Cerebellar nuclear complex (tissue), 1 donor: ENCODE measurements at places on chromosomes 5 and 9.

GRCh38 chr9:69519470-69520240 is 152.5 kb downstream of the APBA1 start:
- DNase-seq, result no peak

- DNase-seq, result no peak
Measured at GRCh38 chr5:154371687-154372086, 74.1 kb upstream of the SAP30L start.

- no peak for DNase-seq
Measured at GRCh38 chr9:121182101-121182836, 19.4 kb downstream of the RAB14 start.

- no peak for DNase-seq
Measured at GRCh38 chr5:158976035-158976434, 123.7 kb downstream of the EBF1 start.

DNA sequence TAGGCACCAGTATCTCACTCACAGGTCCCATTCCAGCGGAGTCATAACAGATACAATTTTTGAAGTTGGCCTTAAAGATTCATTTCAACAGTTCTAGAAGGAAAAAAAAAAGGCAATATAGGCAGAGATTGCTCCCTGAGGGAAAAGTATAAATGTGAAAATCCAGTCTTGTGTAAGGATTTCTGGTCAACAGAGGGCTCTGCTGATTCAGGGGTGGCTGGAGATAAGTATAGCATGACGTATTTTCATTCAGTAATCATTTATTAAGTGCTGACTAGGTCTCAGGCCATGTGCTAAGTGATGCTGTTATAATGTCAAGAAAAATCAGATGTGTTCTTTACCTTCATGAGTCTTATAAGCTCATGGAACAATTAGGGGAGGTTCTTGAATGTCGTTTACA is 377.3 kb upstream of the MEF2C start:
- DNase-seq, result no peak

DNA sequence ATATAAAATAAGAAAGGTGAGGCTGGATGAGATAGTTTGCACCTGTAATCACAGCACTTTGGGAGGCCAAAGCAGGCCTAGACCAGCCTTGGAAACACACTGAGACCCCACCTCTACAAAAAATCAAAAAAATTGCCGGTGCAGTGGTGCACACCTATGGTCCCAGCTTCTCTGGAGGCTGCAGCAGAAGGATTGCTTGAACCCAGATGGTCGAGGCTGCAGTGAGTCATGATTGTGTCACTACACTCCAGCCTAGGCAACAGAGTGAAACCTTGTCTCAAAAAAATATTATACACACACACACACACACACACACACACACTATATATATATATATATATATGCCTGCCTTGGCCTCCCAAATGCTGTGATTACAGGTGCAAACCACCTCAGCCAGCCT is 1.3 kb downstream of the SLC35D2 start:
- no peak for DNase-seq

- no peak for DNase-seq
Measured at GRCh38 chr5:93246090-93246855, 334.7 kb downstream of the NR2F1-AS1 start.

GRCh38 chr5:57608542-57608941 is 125.9 kb upstream of the ACTBL2 start:
- no peak for DNase-seq

- no peak for DNase-seq
Measured at GRCh38 chr9:38062498-38063362, 6.3 kb downstream of the SHB start.

GRCh38 chr5:167012123-167013034 is 1279.1 kb upstream of the WWC1 start:
- DNase-seq, result no peak

DNA sequence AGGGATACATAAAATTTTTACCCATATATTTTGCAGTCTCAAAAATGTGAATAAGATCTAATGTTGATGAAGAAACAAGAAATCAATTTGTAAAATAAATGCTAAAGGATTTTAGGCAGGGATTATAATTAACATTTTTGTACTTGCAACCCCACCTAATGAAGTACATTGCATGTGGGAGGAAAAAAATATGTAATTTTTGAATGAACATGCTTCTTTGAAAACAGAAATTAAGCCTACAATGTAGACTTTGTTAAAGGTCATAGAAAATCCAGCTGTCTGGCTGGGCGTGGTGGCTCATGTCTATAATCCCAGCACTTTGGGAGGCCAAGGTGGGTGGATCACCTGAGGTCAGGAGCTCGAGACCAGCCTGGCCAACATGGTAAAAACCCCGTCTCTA is 15.6 kb downstream of the SLC27A6 start:
- no peak for DNase-seq

GRCh38 chr5:112385969-112386368 is 33.1 kb downstream of the EPB41L4A start:
- no peak for DNase-seq

DNA sequence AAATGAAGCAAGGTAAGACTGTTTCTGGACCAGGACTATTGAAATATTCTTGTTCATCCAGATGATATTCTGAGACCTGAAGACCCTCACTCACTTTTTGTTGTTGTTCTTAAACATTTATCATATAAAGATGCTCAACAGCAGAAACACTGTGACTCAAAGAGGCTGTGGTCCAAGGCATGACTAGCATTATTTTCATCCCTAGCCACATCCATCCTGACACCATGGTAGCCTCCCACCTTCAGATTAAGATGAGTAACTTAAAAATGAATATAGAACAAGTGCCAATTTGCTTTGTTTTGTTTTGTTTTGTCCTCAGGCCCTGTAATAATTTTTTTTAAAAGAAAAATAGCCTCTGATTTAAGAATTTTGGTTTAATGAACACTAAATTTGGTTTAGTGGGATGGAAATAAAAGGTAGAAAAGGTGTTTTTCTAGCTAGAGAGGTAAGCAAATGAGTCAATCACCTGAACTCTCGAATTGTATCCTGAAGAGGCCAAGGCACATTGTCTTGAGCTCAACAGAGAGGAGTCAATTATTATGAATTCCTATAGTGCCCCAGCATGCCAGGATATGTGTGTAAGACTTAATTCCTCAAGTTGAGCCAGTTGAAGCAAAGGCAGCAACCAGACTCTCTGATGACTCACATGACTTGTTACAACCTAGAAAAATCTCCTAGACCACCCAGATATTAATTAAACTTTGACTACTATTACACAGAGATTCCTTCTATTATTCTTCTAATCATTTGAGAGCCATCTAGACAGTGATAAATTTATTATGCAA is 380.1 kb upstream of the TUSC1 start:
- no peak for DNase-seq

- no peak for DNase-seq
Measured at GRCh38 chr9:90722071-90722470, 79.4 kb upstream of the DIRAS2 start.

DNA sequence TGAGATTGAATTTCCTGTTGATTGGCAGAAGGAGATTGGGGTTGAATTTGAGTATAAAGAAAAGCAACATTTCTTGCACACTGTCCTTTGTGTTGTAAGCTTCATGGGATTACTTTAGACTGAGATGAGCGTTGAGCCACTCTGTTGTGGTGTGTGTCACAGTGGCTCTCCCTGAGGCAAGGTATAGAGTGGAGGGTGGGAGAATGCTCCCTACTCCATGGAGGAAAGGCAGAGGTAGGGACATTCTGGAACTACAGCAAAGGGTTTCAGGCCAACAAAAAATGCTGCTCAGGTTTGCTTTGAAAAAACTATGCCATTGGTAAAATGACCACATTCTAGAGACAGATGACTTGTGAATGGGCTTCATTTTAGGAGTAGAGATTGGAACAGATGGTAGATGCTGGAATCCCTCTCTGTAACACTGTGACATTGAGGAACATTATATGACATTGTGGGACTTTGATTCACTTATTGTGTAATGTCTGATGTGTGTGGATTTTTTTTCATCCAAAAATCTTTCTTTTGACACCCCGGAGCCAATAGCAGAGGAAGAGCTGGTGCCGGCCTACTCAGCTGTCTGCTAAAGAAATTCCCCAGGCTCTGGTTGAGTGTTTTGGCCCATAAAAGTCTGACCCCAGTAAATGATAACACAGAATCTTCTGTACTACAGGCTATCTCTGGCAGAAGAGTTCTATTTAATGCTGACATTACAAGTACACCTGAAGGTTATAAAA is 6.2 kb upstream of the CEP120 start:
- DNase-seq, result no peak

- DNase-seq, result no peak
Measured at GRCh38 chr5:68456756-68457217, 241.2 kb downstream of the PIK3R1 start.

DNA sequence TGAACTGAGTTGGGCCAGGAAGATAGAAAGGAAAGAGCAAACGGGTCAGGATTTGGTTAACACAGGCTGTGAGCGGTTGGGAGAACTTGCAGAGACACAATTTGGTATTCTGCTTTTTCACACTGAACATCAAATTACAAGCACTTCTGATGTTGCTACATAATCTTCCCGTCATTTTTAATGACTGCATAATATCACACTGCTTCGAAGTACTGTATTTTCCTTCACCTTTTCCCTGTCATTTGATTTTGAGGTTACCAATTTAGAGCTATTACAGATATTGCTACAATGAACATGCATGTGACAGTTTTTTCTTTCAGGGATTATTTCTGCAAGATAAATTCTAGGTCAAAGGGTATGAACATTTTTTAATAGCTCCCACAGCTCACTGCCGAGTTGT is 71.4 kb upstream of the CPEB4 start:
- DNase-seq, result no peak

DNA sequence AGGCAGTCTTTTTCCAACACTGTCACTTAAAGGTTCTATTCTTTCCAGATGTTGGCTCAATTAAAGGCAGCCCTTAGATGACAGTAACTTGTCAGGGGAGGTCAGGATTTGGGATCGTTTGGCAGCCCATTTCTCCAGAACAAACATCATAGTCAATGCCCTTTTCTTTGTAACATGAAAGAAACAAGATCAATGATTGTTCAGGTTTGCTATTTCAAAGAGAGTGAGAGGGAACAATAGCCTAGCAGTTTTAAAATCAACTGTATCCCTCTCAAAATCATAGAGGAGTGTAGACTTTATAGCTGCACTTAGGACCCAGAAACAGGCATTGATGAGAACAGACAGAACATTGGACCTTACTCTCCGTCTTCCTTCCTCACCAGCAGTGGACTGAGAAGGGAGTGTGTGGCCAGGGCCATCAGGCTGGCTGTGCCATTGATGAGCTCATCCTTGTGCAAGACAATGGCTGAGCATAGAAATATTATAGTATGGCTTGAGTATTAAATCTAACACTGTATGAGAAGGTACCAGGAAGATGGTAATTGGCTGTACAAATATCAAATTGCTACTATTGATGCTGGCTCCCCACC is 130.0 kb downstream of the PIP5K1B start:
- no peak for DNase-seq

- DNase-seq, result no peak
Measured at GRCh38 chr5:98109561-98110006, 663.9 kb upstream of the RGMB start.

DNA sequence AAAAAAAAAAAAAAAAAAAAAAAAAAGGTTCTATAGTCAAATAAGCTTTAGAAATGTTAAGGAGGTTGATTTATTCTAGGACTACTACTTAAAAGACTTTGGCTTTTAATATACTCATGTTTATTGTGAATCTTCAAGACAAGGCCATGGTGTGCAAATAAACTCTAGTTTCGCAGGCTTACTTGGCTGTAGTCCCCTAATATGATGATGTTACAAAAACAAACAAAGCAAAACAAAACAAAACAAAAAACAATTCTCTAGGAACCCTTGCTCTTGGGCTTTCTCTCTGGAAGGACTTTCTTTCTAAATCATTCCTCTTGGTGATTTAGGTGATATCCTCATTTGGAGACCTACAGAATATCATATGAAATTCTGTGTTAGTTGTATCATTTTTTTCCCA is 172.0 kb downstream of the GDNF start:
- DNase-seq, result no peak

DNA sequence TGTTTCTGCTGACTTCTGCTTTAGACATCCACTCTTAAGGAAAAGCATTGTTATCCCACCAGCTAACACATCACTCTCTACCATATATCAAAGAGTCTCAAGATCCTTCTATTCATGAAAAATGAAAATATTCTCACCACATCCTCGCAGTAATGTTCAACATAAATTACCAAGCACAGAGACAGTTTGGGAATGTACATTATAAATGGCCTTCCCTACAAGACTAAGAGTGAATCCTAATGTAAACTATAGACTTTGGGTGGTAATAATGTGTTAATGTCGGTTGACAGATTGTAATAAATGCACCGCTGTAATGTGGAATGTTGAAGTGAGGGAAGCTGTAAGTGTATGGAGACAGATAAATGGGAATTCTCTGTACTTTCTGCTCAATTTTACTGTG is 27.1 kb upstream of the KCNIP1 start:
- no peak for DNase-seq

GRCh38 chr9:23662320-23662719 is 163.7 kb downstream of the ELAVL2 start:
- DNase-seq, result no peak

- DNase-seq, result no peak
Measured at GRCh38 chr9:102841376-102841775, 153.8 kb upstream of the CYLC2 start.

DNA sequence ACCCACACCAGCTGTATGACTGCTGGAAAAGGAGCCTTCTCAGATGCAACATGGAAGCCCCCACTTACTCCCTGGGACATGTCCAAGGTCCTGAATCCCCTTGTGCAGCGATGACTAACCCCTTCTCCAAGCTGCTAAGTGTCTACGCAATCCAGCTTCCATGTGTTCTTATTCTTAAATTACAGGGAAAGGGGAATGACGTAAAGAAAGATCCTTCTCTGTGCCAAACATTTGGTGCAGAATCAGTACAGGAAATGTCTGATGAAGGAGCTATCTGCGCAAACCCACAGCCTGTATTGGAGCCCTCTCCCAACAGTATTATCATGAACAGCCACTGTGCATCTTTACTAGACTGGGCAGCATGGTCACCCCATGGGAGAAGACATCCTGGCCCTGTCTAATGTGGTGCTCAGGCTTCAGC is 183.2 kb downstream of the FRMD3 start:
- no peak for DNase-seq

DNA sequence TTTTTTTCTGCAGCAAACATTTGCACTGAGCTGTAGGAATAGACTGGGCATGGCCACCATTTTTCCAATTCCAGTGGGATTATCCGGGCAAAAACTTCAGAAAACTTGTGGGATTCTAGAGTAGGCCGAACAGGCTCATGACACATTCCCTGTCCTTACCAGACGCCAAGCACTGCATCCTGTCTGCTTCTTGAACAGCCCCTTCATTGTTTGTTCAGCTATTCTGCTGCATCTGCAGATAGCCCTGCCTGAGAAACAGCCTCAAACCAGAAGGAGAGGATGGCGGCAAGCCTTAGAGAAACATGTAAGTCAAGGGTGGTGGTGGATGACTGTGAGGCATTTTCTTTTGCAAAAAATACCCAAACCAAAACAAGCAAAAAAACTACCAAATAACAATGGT is 111.8 kb upstream of the NTRK2 start:
- no peak for DNase-seq
